ENCODE measurements at places on chromosomes 5 and 9. TPM values are rescaled to one million over a fixed set of nuclear protein-coding genes. Genes with fewer than 3 reads are reported as not detected.

Gene FBP1
- total RNA-seq: 0.39 TPM

Gene TBCA
- total RNA-seq: 210 TPM

Gene FCN1
- total RNA-seq: not detected

Gene SCGB3A2
- not detected for total RNA-seq

Gene SPATA31E1
- total RNA-seq: not detected

Gene C9orf43
- total RNA-seq: 0.91 TPM

Gene SPATA31D4
- total RNA-seq: not detected

GRCh38 chr5:103624675-103625074 is 62.1 kb upstream of the NUDT12 start:
- DNase-seq: no peak

DNA sequence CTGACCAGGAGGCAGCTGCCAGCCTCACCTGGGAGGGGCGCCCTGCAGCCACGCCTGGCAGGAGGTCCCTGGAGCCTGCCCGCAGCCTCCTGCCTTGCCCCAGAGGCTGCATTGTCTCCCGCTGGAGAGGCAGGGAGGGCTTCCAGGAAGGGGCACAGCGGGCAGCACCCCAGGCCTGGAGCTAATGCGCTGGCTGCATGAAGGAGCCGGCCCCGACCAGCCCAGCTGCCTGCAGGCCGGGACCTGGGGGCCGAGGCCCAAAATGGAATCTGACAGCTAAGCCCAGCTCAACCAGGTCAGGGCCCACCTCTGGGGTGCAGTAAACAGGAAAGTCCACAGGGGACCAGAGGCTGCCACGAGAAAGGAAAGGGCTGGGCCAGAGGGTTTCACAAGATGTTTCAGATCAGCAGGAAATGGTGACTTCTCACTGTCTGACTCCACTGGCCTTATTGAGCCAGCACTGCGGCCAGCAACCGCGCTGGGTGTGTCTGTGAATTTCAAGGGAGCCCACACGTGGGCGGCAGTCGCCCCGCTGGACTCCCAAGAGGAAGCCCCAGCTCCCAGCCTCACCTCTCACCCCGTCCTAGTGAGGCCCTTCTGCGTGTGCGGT is 18.6 kb upstream of the NOTCH1 start:
- no peak for DNase-seq

DNA sequence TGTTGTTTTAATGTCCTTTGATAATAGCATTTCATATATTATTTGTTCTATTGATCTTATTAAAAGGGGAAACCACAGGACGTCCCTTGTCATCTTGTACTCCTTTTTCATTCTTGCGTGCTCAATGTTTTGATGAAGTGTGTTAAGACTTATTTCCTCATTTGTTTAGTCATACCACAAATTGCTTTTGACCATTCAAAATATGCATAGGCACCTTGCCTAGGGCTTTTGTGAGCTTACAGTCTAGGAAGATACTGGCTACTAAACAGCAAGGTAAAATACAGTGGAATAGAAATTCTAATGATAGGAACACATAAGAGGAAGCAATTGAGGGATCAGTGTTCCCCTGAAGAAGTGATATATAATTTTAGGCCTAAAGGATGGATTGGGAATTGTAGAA is 190.3 kb downstream of the WDR70 start:
- DNase-seq: no peak

DNA sequence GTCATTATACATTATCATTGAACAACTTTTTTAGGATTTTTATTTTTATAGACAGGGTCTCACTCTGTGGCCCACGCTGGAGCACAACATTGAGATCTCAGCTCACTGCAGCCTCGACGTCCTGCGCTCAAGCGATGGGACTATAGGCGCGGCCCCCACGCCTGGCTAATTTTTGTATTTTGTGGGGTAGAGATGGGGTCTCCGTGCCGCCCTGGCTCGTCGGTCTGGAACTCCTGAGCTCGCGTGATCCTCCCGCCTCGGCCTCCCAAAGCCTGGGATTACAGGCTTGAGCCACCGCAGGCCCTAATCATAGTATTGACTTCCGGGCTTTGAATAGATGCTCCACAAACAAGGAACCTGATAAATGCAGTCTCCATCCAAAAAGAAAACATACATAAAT is 1.4 kb upstream of the EDF1 start:
- DNase-seq: no peak

GRCh38 chr9:124443625-124444024 is 6.6 kb upstream of the ADGRD2 start:
- no peak for DNase-seq

DNA sequence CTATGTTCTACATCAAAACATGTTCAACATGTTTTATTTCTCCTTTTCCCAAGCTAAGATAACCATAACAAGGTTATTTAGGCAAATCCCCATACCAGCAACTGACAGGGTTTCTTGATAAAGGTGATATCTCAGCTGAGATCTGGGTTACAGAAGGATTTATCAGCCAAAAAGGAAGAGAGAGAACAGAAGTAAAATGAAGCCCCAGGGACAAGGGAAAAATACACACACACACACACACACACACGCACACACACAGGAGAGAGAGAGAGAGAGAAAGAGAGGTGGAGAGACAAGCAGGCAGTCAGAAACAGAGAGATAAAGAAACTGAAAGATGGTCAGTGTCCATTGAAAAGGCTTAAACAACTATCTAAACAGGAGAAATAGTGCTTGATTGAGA is 19.7 kb upstream of the MLLT3 start:
- no peak for DNase-seq

GRCh38 chr9:136015656-136016571 is 54.7 kb upstream of the UBAC1 start:
- no peak for DNase-seq

DNA sequence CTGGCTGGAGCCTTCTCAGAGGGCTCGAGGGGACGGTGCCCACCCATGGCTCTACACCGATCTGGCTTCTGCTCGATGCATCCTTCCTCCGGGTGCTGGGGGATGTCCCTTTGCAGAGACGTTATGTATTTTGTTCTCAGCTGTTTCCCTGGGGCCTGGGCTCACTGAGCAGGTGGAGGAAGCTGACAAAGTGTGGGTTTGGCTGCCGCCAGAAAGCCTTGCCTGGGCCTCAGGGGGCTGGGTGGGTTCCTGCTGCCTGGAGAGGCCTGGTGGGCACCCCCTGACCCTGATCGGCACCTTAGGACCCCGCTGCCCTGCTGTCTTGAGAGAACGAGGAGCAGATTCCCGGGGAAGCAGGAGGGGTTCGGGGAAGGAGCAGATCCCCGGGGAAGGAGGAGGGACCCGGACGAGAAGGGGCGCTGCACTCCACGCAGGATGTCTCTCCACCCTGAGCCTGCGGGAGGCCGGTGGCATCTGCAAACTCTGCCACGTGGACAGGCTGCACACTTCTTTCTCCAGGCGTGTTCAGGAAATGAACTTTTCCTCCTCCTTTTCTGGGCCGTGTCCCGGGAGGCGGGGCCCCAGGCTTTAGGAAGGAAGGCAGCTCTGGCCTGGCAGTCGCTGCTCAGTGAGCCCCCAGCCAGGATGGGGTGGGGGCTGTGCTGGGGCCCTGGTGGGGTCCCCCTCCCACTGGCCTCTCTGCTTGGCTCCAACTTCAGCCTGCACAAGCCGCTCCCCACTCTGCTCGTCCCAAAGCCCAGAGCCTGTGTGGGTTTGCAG is 148.9 kb downstream of the RXRA start:
- DNase-seq: peak; percentile 63
